ENCODE measurements at places on chromosomes 16 and 17.

- no peak for DNase-seq
Observed at GRCh38 chr17:56740481-56740880, 93.2 kb downstream of the C17orf67 start.

DNA sequence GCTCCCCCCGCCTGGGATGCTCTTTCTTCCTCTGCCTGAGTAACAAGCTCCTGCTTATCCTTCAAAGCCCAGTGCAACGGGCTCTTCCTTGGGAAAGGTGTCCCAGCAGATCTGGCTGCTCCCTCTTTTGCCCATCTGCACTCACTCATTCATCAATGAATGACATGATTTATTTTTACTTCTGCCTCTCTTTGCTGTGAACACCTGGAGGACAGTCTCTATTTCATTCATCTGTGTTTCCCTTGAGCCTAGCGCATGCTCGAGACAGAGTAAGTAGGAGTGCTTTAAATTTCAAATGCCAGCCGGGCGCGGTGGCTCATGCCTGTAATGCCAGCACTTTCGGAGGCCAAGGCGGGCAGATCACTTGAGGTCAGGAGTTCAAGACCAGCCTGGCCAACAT, 22.0 kb upstream of the GINS2 start:
- no peak for DNase-seq

GRCh38 chr16:11020792-11021551, 76.6 kb downstream of the CLEC16A start:
- DNase-seq: peak; percentile 10

DNA sequence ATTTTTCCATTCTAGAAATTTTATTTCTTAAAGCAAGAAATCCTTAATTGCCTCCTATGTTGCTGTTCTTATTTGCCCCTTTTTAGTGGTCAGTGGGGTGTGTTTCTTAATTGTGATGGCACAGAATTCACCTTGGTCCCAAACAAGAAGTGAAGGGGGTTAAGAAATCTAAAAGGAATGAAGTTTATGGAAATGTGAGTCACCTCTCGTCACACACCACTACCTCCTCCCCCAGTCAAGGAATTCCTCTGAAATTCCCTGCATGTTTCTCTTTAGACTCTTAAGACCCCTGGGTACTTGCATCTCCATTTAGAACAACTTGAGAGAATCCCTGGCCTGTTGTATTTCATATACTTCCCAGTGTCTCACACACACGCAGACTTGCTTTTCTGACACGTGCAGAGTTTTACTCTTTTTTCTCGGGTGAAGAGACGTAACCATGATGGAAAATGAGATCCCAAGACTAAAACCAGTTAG, 247.4 kb downstream of the PRKCA start:
- DNase-seq: no peak

DNA sequence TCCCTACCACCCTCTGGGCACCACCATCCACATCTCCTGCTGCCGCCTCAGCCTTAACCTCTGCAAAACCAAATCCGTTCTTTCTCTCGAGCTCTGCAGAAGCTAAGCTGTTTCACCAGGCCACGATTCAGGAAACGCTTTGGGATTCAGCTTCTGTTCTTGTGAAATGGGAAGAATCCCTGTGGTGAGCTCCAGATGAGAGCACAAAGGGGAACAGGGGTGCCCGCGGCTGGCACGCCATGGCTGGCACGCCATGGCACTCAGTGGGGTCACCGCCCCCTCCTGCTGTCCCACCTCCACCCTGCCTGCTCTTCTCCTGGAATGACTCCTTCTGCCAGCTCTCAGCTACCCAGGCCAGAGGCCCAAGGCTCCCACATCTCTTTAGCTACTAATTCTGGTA, 5.7 kb downstream of the QPRT start:
- DNase-seq: no peak

- no peak for DNase-seq
Observed at GRCh38 chr16:4288148-4288921, 15.5 kb upstream of the TFAP4 start.

GRCh38 chr16:14560523-14560922, 69.5 kb downstream of the PARN start:
- no peak for DNase-seq

- no peak for DNase-seq
Observed at GRCh38 chr17:70307430-70308225, 138.3 kb downstream of the KCNJ2 start.

DNA sequence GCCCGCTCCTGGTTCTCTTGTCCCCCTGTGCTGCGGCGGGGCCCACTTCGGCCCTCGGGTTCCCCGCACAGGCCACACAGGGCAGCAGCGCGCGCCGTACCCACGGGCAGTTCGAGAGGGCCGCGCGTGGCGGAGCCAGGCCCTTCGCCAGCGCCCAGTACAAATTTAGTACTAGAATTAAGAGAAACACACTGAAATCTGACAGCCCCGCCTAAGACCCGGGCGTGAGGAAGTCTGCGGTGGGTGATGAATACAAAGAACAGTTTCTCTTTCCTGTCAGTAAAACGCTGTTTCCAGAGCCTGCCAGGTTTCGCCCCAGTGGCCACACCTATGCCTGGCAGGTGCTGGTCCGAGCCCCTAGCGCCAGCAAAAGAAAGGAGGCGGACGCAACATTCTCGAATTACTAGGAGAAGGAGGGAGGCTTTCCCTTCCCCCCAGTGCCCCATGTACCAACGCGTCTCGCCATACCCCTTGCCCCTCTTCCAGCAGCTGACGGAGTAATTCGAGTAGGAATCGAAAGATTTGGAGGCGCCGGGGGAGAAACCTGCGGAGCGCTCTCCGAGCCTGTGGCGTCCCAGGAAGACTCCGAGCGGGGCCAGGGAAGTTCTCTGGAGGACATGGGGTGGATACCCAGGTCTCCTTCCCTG, 591 bp upstream of the SLFN5 start:
- no peak for DNase-seq

- DNase-seq: no peak
Observed at GRCh38 chr16:20415541-20415940, 6.2 kb downstream of the ACSM5 start.

DNA sequence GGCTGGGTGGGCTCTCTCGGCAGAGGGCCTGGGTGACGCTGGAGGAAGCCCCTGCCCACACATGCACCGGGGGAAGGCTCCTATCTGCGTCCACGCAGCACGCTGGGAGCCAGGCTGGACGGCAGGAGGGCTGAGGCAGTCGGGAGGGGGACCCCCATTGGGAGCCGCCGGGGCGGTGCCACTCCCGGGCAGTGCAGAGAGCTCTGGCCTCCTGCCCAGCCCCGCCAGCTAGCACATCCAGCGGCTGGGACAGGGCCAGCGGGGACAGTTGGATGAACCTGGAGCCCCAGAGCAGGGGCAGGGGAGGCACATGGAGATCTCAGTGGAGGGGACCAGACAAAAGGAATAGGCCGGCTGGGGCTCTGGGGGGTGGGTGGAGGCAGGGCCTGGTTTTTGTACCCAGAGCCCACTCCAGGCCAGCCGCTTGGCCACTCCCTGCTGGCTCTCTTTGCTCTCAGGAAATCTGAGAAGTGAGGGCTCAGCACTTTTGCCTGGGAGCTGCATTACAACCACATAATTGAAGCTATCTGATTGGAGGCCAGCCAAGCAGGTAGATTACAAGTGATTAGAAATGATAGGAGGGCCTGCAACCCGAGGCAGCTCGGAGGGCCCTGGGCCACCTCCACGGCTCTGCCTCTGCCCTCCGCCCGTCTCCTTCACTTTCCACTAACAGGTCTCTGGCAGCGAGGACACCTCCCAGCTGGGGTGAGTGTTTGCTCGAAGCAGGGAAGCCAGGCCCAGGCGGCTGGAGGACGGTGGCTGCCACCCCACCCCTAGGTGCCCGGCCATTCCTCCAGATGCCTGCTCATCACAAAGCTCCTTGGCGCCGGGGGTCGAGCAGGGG, 40.1 kb downstream of the ENGASE start:
- peak; percentile 37 for DNase-seq

DNA sequence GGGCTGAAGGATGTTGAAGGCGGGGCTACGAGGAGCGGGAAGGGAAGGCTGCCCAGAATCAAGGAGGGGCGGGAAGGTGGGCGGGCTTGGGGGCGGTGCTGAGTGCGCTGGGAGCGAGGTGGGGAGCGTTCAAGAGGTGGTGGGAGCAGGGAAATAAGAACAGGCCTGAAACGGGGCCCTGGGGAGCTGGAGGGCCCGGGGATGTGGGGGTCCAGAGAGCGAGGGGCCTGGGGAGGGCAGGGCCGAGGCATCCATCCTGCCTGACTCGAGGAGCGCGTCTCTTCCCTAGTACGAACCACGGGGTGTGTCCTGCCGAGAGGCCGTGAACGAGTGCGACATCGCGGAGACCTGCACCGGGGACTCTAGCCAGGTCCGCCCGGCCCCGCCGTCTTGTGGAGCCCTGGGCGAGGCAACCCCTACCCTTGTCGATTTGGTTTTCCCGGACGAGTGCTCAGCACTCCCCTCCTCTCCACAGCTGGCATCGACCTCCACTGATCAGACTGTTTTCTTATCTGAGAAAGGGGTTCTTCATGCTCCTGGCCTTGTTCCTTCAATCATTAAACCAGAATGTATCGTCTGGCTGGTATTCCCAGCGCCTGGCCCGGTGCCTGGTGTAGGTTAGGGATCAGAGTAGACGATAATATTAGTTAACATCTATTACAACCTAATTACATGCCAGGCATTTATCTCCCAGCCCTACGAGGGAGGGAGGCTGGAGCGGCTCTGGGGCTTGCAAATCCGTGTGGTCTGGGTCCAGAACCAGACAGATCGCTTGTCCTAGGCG, 17.2 kb downstream of the ADAM11 start:
- no peak for DNase-seq

DNA sequence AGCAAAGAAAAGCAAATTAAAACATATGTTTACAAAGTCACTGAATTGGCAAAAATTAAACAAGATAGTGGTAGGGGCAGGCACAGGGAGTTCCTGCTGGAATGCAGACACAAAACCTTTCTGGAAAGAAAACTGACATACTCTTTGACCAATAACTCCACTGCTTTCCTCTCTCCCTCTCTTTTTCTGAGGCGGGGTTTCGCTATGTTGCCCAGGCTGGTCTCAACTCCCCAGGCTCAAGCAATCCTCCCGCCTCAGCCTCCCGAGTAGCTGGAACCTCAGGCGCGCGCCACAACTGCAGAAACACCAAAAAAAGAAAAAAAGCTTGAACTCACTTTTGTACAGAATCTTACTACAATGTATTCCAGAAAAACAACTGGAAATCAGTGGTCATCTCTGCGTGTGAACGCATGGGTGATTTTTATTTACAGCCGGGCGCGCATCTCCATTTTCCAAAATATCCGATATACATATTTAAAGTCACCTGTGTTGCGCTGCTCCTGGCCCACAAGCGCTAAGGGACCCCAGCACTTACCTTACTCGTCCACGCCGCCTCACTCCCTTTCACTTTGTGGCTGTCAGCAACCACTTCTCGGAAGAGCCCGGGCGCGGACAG, 480 bp downstream of the TXNL4B start:
- DNase-seq: no peak

DNA sequence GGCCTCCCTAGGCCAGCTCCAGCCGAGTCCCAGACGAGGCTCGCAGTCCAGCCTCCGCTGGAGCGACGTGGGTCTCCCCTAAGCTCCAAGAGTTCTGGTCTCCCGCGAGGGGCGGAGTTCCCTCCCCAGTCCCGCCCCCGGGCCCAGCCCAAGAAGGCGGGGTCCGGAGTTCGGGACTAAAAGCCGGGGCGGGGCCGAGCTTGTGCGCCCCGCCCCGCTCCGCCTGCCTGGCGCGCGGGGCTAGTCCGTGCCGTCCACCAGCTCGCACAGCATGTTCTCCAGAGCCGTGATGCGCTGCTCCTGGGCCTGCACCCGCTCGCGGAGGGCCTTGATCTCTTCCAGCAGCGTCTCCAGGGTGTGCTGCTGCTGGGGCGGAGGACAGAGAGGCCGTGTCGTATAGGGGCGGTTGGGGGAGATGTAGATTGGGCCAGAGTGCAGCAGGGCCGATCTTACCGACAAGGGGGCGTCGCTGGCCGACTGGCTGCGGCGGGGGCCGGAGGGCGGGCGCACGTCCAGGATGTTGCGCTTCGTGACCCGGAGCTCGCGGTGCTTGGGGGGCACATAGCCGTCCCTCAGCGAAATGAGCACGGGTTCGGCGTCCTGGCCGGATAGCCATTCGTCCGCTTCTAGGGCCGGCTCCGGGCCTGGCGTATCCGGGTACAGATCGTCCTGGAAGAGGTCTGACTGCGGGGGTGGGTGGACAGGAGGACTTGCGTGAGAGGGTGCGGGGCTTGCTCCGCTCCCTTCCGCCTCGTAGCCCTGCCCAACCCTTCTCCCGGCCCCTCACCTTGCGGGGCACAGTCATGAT, 7.0 kb downstream of the CORO6 start:
- peak; percentile 71 for DNase-seq

DNA sequence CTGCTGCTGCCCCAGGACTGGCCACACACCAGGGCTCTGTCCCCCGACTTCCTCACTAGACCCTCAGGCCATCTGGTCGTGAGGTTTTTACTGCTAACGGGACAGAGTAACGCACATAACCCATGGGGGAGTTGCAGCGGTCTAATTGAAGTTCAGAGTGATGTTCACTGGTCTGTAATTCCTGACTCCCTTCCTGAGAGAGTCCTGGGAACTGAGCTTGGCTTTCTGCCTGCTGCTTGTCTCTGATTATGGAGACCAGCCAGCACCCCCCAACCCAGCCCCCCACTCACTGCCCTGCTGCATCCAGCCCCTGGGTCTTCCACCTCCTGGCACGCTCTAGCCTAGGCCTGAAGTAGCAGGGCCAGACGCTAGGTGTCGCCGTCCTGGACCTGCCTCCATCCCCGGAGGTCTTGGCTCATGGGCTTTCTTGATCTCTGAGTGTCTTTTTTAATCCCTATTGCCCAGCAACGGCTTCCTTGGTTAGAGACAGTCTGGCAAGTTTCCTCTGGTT, 192.9 kb downstream of the CCDC182 start:
- peak; percentile 90 for DNase-seq

- DNase-seq: no peak
Observed at GRCh38 chr17:49393491-49394255, 21.0 kb downstream of the PHB1 start.

DNA sequence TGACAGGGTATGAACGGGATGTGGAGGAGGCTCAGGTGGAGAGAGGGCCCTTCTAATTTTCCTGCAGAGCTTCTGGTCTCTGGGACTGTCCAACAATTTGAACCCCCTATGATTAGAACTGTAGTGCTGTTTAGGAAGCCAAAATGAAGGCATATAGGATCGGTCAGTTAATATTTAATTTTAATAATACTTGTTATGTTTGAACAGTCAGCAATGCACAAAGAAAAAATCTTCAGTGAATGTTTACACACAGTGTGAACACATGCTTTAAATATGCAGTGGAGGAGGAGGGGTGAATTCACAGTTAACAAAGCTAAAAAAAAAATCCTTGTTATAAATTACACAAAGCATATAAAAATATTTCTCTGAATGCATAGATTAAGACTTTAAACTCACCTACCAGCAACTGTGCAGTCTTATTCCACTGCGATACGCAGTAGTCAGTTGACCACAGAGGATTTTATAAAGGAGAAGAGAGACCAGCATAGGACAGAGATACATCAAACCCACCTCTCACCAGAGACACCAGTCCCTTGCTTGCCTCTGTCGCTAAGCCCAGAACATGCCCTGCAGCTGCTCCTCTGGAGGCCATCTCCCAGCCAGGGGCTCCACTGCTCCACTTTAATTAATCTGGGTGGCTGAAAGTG, 14.6 kb downstream of the ANKRD40 start:
- no peak for DNase-seq

- no peak for DNase-seq
Observed at GRCh38 chr16:85900027-85900792, 1.2 kb downstream of the IRF8 start.
